Mucosa of descending colon (tissue), 3 donors: ENCODE measurements at places on chromosomes 6 and 20. TPM values are rescaled to one million over a fixed set of nuclear protein-coding genes. Genes with fewer than 3 reads are reported as not detected.

Gene BPIFB1
- total RNA-seq, result not detected

Gene INSM1
- 6.3 TPM for total RNA-seq

Gene RSPO4
- total RNA-seq, result not detected

DNA sequence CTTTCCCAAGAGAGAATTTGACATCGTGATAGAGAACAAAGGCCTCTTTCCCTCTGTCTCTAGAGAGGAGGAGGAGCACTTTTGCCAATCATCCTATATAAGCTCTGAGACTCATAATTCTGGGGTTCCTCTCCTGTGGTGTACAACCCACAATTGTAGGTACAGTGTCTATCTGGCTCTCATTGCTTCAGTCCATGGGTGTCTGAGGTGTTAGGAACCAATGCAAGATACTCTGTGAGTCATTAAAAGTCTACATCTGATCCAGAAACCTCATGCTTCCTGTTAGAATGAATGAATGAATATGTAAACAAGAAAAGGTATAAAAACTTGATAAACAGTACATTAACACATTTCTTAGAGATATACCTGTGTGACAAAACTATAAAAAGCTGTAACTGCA, 356.7 kb downstream of the QKI start:
- no peak for DNase-seq

DNA sequence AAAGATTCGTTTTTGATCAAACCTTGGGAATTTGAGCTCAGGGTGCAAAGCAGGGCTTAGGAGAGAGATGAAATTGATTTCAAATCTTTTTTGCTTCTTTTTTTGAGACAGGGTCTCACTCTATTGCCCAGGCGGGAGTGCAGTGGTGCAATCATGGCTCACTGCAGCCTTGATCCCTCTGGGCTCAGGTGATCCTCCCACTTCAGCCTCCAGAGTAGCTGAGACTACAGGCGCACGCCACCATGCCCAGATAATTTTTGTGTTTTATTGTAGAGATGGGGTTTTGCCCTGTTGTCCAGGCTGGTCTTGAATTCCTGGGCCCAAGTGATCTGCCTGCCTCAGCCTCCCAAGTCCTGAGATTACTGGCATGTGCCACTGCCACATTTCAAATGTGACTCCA, 58.7 kb downstream of the DOK5 start:
- no peak for DNase-seq

GRCh38 chr20:49575551-49576060, 7.7 kb upstream of the PTGIS start:
- DNase-seq, result peak; percentile 34

DNA sequence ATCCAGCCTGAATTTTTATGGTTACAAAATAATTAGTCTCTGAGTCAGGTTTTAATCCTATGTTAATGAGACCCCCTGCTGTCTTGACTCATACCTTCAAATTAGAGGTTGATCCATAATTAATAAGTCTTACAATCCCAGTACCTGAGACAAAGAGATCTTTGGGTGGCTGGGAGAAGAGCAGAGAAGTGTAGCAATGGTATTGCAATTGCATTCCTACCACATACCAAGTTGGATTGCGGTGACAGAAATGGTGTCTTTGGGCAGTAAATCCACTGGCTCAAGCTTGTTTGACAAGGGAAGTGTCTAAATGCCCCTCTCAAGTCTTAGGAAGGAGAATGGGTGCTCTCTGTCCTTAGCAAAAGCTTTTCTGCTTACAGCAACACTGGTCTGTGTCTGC, 150.4 kb downstream of the BTBD3 start:
- DNase-seq, result no peak

DNA sequence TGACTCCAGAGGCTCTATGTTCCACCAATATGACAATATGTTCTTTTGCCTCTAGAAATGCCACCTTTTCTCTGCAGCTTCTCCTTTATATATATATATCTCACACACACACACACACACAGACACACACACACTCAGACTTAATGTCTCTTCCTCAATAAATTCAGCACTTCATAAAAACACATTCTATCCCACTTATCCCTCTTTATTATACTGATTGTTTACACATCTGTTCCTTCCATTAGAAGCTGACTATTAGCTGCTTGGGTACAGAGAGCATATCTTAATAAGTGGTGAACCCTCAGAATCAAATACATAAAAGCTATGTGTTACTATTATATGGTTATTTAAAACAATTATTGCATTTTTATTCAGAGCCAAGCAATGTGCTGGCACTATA, 23.3 kb downstream of the NRSN1 start:
- no peak for DNase-seq

DNA sequence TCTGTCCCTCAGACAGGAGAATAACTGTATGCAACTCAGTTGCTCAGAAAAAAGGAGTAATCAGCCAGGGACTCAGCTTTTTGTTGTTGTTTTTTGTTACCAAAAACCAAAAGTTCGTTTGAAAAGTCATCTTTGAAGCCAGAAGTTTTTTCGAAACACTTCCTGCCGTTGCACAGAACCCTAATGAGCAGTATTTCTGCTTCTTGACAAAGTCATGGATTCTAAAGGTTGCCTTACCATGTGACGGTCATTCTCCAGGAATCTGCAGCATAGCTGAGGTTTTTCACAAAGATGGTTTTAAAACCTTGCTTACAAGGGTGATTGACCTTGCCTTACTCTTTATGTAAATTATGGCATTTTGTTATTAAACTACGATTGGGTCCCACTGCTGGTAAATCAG, 1.9 kb downstream of the RAB32 start:
- DNase-seq, result peak; percentile 23

GRCh38 chr20:33787253-33787891, 23.8 kb upstream of the CHMP4B start:
- DNase-seq, result no peak

GRCh38 chr20:38286586-38287531, 17.1 kb upstream of the BPI start:
- DNase-seq, result no peak

- DNase-seq, result no peak
These were observed 70.8 kb downstream of the PYGB start for GRCh38 chr20:25318471-25319240.

DNA sequence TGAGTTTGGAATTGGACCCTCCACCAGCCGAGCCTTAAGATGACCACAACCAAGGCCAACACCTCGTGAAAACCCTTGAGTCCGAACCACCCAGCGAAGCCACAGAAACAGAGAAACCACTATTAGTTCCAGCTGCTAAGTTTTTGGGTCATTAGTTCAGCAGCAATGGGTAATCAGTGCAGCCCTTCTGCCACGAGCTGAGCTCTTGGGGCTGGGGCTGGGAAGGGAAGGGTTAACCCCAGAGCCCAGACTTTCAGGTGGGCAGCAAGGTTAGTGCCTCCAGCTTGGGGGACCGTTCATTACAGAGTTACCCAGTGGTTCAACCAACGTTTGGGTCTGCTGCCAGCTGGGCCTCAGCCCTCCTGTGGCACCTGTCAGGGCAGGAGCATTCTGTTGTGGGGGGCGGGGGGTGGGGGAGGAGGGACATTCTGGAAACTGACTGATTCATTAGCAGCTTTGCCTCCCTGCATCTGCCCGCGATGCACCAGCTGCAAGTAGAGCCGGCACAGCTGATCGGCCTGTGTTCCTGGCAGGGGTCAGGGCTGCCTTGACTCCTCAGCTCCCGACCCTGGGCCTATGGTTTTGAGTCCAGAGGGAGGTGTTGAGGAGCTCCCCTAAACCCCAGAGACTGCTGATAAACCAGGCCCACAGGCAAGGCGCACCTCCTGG, 52.7 kb downstream of the TGM2 start:
- DNase-seq, result no peak

DNA sequence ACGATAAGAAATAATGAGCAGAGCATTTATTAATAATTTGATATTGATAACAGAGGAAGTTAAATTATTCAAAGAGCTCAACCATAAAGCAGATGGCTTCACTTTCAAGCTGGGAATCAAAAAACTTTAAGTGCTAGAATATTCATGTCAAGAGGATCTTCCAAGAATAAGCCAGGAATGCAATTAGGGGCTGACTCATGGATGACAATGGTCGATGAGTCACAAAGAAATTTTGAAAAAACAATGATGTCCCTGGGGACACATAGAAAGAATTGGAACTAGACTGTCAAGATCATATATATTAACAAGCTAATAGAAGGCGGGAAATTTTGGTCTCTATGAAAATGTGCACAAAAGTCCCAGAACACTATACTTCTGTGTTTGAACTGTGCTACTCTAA, 304.1 kb downstream of the LAMA2 start:
- DNase-seq, result no peak

- DNase-seq, result no peak
These were observed 303.6 kb downstream of the TFAP2C start for GRCh38 chr20:56932575-56933330.

DNA sequence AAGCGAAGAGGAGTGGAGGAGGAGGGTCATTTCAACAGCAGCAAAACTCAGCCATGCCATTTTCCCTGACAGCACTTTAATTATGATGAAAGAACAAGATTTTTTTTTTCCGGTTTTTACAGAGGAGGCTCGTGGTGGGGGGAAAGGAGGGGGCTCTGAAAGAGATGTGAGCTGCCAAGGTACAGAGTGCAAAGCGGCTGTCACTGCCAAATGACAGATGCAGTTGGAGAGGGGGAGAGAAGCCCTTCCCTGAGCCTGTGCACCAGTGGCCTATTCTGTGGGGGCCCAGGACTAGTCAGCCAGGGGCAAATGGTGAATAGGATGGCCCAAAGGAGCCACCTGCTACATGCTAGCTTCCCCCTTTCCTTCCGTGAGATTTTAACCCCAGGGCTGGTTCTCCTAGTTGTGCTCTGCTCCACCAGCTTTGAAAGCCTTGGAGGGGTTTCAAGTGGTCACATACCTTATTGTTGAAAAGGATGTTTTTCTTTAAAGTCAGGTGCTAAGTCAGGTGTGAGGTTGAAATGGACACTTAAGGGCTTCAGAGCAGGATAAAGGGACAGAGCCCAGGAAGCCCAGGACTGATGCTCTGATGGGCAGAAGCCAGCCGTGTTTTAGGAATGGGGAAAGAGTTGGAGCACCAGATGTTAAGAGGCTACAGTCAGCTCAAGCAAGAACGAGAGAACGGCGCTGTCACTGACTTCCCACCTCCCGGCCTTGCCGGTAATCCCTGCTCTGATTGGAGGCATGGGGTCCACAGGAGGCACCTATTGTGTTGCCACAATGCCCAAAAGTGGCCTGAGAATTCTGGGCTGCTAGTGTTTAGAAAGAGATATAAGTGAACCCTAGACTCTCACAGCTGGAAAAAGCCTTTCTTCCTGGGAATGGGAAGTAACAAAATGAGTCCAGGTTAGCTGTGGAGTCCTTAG, 24.8 kb downstream of the GNAS start:
- no peak for DNase-seq

DNA sequence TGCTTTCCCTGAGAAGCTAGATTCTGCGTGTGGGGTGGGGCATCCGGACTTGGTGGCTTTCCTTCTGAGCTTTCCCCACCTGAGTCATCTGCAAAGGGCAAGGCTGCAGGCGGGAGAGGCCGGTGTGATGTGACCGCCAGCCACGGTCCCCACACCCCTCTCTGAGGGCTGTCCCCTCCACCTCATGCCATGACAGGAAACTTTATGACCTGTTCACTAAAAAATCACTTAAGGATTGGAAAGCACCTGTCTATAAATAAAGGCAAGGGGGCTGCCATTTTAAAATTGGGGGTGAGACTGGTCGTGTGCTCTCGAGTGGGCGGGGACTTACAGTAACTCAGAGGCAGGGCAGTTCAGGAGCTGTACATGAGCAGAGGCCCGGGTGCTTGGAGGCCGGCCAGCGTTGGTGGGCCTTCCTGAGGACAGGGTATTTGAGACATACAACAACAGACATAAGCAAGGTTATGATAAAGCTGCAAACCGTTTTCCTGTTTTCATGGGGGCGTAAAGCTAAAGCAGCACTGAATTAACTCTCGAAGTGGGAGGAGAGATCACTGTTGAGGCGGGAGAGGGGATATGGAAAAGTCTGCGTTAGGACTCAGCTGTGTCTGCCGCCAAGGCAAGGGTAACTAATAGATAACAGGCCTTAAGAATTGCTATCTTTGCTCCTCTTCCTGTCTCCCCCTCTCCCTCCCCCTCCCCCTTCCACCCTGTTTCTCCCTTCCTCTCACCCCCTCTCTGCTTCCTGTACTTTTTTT, 16.1 kb upstream of the SERPINB1 start:
- peak; percentile 50 for DNase-seq

GRCh38 chr20:37828684-37829083, 74.2 kb upstream of the VSTM2L start:
- DNase-seq, result no peak

DNA sequence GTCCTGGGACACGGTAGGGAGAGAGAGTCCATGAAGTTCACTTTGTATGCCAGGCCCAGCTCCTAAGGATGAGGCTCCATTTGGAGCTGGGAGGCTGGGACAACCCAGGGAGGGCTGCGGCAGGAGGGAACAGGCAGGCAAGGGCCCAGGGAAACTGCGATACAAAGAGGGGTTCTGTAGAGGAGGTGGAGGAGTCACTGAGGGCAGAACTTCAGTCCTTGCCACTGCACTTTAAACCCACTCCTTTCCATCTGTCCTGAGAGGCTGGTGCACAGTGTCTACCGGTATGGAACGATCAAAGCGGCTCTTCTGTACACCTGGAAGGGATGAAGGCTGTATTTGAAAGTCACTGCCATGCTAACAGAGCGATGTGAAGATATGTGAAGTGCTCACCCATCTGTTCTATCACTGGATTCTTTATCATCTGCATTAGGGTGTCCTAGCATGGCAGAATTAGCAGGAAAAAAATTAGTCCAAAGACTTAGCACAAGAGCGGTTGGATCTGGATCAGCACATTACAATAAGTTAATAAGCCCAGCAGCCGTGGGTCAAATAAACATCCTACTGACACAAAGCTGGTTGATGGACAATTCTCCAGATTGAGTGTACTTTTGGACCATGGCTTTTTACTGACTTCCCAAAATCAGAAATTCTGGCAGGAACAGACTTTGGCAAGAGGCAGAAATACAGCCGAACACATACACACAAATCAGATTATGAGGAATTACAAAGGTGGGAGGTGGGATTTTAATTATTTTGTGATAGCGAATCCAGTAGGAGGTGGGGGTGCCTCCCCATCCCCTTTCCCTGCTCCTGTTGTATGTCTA, 20.9 kb upstream of the ZFAND3 start:
- no peak for DNase-seq

DNA sequence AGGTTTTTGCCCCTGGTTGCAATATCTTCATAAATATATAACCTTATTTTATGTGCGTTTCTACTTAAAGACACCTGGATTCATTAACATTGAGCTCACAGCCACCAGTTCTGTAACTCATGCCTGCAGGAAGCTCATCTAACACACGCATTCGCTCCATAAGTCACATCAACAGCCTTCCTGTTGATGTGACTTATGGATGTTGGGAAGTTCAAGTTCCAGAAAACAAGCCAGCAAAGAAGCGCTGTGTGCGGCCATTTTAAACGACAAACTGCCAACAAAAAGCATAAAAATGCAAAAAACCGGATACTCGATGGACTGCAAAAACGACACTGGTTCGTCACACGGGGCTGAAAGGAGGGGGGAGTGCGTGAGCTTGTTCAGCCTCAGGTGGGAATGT, 77.9 kb upstream of the NFATC2 start:
- no peak for DNase-seq
